M059J (cell line): ENCODE measurements at places on chromosomes 1 and 21. TPM values are rescaled to one million over a fixed set of nuclear protein-coding genes. Genes with fewer than 3 reads are reported as not detected.

GRCh38 chr1:94526152-94526980 is 15.2 kb downstream of the F3 start:
- DNase-seq = no peak

GRCh38 chr1:168083456-168084325 is 53.0 kb downstream of the GPR161 start:
- no peak for DNase-seq

GRCh38 chr1:152486400-152487006 is 24.1 kb upstream of the LCE5A start:
- peak; percentile 18 for DNase-seq

GRCh38 chr1:59833022-59833421 is 18.3 kb downstream of the HOOK1 start:
- peak; percentile 3 for DNase-seq

GRCh38 chr1:212158912-212159796 is 123.6 kb downstream of the DTL start:
- no peak for DNase-seq

DNA sequence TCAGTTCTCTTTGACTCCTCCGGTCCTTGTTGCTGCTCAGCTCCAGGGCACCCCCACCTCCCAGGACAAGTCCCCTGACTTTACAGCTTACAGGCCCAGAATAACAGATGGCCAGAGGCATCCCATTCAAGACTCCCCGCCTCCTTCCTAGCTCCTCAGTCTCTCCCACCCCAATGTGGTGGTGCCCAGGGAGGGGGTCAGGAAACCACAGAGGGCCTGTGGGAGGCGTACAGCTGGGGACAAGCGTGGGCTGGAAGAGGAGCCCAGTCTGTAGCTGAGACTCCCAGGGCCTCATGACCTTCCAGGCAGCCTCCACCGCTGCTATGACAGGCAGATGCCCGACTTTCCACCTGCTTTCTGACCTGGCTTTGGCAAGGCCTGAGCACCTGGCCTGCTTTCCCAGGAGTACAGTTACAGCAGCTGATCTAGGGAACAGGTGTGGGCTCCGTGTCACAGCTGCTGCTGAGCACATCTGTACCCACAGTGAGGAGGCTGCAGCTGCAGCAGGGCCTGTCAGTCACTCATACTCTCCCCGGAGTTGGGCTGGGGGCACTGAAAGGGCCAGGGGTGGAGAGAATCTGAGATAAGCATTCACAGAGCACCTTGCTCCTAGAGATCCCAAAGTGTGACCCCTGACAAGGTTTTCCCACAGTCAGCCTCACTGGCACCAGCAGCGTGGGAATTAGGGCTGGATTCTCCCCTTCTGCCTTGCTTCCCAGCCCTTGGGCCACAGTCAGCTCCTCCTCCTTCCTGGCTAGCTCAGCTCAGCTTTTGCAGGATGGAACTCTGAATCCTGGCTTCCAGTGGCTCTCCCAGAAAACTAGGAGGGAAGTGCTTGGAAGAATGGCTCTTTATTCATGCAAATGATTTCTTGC is 7.1 kb upstream of the NAV1 start:
- DNase-seq = no peak

- DNase-seq = no peak
These were observed 16.7 kb upstream of the GUCA2B start for GRCh38 chr1:42136466-42136865.

GRCh38 chr1:227169343-227169742 is 148.9 kb downstream of the CDC42BPA start:
- no peak for DNase-seq

GRCh38 chr1:207581496-207582153 is 63.3 kb upstream of the CR1L start:
- DNase-seq = peak; percentile 7

- no peak for DNase-seq
These were observed 313.5 kb upstream of the ESRRG start for GRCh38 chr1:217036757-217037156.

- no peak for DNase-seq
These were observed 1.3 kb downstream of the ADARB1 start for GRCh38 chr21:45075596-45076244.

DNA sequence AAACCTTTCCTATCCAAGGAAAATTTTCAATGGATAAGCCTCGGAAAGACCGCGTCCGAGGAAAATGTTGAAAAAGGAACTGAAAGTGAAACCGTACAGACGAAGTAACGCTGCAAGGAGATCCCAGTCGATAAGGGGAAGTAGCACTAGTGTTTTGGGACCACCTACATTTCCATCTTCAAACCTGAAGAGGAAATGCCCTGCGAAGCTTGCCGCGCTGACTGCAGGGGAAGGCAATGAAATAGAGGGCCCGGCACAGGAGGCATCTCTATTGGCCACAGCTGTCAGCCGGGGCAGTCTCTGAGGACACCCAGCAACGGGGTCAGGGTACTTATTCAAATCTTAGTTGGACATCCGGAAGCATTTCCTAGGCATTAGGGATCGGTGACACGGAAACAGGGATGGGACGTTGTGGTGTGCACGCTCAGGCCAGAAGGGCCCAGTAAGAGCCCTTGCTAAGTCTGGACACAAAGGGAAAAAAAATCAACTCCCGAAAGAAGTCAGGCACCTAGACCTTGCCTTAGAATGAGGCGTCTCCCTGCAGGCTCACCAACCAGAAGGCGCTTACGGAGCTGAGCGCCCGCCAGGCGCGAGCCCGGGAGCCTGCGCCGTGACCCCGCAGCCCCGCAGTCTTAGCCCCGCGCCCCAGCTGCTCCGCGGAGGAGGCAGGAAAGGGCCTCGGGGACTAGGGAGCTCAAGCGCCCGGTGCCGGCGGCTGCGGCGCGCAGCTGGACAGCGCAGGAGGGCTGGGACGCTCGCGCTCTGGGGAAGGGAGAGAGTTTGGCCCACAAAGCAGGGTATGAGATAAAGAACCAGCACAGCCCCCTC is 655 bp downstream of the USF1 start:
- DNase-seq = peak; percentile 81

DNA sequence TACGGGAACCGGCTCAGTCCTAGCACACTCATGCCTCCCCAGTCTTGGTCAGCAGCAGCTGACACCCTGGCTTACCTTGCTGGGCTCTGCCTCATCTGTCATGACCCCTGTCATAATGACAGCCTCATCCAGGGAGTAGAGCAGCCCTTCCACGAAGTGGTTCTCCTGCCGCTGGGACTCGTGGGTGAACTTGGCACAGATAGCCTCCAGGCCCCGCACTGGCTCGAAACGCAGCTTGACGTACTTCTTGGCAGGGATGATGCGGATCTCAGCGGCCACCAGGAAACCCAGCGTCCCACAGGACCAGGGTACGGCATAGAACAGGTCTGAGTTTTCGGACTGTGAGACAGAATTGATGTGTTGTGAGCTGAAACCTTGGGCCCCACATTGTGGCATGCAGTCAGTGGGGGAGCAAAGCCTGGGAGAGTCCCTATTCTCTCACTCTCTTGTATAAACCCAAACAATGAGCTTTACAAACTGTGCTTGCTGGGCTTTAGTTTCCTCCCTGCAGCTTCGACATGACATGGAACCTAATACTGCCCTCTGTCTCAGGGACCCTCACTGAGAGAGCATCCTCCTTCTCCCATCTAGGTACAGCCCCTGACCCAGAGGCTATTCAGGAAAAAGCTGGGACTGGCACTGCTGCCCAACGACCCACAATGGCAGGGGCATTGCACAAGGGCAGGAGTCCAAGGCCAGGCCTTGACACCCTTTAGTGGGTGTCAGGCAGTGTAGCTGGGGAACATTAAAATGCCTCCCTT is 15.5 kb downstream of the DHCR24 start:
- DNase-seq = no peak

GRCh38 chr1:213122514-213122929 is 71.5 kb downstream of the RPS6KC1 start:
- DNase-seq = peak; percentile 60

- DNase-seq = peak; percentile 90
These were observed at the start of gene NBPF3 for GRCh38 chr1:21439721-21440629. Gene NBPF3 (plus strand): TSS chr1:21440137. CDS start chr1:21445087, 4,950 bp downstream.

DNA sequence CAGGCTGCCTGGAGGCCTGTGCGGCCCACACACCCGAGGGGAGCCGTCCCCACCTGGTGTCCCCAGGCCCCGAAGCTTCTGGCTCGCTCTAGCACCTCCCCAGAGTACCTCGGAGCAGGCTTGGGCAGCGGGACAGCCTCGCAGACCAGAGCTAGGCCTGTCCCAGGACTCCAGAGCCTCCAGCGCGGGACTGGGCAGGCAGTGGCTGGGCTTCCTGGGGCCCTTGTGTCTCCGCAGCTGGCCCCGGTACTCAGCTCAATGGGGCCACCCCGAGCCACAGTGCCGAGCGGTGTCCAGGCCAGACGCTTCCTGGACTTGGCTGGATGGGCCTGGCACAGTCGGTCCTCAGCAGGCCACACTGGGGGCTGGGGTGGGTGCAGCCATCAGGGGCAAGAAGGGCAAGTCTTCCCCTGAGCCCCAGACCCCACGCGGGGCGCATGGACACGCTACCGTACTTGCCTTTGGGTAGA is 4.9 kb downstream of the SCNN1D start:
- DNase-seq = no peak

DNA sequence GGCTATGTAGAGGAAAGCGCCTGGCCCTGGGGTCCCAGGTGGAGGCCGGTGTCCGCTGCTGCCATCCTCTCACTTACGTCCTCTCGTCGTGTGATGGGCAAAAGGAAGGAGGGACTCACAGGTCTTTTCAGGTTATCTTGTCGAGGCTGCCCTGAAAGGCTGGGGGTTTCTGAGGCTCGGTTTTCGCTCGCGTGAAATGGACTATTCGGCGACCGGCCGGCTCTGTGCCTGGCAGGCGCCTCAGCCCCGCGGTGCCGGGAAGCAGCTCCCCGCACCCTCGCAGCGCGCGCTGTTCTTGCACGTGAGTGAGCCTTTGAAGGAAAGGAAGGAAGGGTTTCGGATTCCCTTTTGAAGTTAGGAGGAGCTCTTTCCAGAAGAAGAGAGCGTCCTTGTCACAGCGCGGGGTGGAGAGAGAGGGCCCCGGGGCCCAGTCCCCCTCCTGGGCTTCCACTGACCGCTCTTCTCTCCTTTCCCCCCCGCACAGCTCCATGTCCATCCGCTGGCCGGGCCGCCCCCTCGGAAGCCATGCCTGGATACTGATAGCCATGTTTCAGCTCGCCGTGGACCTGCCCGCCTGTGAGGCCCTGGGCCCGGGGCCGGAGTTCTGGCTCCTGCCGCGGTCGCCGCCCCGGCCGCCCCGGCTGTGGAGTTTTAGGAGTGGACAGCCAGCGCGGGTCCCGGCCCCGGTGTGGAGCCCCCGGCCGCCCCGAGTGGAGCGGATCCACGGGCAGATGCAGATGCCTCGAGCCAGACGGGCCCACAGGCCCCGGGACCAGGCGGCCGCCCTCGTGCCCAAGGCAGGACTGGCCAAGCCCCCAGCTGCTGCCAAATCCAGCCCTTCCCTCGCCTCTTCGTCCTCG is 57.2 kb downstream of the AJAP1 start:
- no peak for DNase-seq

- DNase-seq = peak; percentile 40
These were observed 42.0 kb upstream of the PALMD start for GRCh38 chr1:99603699-99604560.

DNA sequence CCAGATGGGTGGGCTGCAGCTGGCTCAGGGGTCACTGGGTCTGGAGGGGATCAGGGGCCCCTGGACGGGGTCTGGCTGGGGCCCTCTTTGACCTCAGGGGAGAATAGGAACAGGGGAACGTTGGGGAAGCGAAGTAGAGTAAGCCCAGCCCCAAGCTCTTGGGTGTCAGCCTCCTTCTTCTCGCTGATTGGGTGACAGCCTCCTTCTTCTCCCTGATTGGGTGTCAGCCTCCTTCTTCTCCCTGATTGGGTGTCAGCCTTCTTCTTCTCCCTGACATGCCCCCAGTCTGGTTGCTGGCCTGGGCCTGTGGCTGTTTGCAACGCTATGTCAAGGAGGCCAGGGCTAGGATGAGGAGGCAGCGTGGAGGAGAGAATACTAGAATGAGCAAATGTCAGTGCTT is 76.7 kb upstream of the CASZ1 start:
- DNase-seq = peak; percentile 22

GRCh38 chr1:178052650-178053461 is 41.0 kb upstream of the RASAL2 start:
- peak; percentile 59 for DNase-seq

GRCh38 chr1:44246806-44247205 is 33.5 kb downstream of the DMAP1 start:
- DNase-seq = no peak

- DNase-seq = no peak
These were observed 37.8 kb downstream of the NID1 start for GRCh38 chr1:236027104-236027503.

DNA sequence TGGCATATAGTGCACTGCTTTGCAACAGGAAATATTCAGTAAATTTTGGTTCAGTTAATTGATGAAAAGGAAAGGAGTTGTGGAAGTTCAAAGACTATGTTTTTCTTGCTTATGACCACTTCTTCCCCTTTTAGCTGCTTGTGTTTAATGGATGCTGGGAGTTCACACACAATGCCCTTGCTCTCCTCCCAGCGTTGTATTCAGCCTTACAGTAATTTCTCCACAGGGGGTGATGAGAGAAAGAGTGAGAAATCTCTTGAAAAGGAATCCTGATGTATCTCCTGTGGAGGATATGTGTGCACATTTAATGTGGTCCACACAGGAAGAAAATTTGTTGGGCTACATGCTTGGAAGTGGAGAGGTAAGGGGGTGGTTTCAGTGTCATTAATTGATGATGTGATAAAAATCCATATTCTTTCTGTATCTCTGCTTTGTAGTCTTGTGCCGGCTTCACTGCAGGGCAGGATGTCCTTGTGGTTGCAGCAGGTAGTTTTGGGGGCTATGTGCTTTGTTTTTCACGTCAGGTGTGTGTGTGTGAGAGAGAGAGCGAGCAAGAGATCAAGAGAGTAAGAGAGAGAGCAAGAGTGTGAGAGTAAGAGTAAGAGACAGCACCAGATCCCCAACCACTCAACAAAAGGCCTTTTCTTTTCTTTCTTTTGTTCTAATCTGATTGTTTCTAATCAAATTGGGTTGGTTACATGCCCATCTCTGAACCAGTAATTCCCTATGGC is 204.4 kb downstream of the RWDD3 start:
- no peak for DNase-seq

DNA sequence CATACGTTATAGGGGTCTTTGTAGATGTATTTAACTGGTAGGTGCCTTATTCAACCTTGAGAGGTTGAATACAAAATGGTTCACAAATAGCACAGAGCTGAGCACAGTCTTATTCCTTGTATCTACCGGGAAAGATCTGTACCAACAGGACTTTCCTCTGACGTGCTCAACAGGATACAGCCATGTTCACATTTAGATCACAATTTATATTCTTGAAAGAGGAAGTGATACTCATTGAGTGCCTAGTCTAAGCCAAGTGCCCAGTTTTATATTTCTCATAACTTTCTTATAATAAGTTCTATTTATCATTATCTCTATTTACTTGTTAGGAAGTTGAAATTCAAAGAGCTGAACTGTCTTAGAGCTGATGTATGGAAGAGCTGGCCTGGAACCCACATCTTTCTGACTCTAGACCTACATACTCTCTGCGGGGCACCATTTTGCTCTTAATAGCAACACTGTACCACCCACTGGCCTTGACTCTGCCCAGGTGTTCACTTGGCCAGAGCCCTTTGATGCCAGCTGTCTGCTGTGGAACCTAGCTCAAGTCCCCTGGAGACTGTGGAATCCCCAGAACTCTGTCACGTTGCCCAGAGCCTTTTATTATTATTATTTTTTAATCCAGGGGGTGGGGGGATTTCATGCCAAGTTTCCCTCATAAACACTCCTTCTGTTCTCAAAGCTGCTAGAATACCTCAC is 156.2 kb downstream of the TPR start:
- no peak for DNase-seq

LCE2B gene
- not detected in 2 replicates for total RNA-seq

KCNA3 gene
- not detected in 2 replicates for total RNA-seq

MIXL1 gene
- total RNA-seq = not detected in 2 replicates

CLEC20A gene
- total RNA-seq = not detected in 2 replicates

HRNR gene
- total RNA-seq = not detected in 2 replicates

VTCN1 gene
- not detected in 2 replicates for total RNA-seq

MR1 gene
- 42.5 and 47.5 TPM in 2 replicates for total RNA-seq

RBM11 gene
- 0.20 TPM in 1 of 2 replicates, not detected in the other for total RNA-seq

PCBP3 gene
- total RNA-seq = 0.10 TPM in 1 of 2 replicates, not detected in the other

LRRN2 gene
- total RNA-seq = 0.02 TPM in 1 of 2 replicates, not detected in the other
